ENCODE measurements at places on chromosomes 2 and 18.

GRCh38 chr2:31893094-31893493 lies 117.7 kb downstream of the MEMO1 start:
- DNase-seq: no peak

DNA sequence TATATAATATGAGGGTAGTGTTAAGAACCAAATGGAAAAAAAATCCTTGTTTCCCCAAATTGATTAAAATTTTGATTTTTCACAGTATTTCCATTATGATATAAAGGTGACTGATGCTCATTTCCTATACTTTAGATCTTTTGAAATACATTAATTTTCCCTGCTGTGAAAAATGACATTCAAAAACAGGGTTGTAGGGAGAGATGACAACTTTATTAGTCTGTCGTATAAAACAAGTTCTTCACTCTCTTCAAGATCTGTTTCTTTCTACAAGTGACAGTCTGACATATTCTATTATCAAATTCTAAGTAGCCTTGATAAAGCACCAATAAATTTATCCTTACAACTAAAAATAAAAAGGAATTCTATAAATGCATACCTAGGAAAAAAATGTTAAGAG lies 45.3 kb upstream of the VWC2L start:
- DNase-seq: no peak

DNA sequence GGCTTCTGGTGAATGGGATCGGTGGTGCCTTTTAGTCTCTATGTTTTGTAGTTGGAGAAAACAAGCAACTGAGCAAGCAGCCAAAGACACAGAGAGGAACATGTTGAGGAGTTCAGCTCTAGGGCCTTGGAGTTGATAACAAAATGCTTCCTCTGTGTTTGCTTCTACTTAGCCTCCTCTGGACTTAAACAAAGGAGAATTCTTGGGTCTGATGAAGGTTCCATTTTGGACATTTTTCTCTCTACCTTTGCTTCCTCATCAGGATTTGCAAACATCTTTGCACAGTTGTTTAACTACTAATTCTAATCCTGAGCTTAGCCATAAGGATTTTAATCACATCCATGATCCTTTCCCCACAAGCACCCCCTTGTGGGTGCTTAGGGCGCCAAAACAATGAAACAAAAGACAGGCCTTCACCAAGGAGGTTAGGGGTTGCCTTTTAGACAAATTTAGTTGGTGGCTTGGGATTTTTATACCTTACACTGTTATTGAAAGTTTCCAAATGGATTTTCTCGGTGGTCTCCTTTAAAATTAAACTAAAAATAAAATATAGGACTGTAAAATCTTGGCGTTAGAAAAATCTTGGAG lies 148.5 kb upstream of the SATB2 start:
- no peak for DNase-seq

GRCh38 chr2:109214651-109215371 lies 85.8 kb downstream of the SH3RF3 start:
- no peak for DNase-seq

- no peak for DNase-seq
These were observed 9.9 kb upstream of the YPEL5 start for GRCh38 chr2:30136764-30137444.

DNA sequence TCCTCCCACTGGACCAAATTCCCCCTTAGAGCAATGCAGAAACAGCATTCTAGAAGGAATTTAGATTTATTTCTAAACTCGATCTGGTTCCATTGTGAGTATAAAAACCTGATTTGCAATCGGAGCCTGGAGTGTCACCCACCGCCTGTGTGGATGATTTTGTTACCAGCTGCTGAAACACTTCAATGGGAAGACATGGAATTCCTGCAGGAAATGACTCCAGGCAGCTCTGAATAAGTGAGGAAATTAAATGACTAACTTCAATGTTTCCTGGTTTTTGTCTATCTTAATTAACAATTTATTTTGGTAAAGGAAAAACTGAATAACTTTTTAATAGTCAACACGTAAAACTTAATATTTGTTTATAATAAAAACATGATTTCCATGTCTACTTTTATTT lies 19.3 kb downstream of the CTAGE1 start:
- no peak for DNase-seq

- DNase-seq: no peak
These were observed 84.8 kb downstream of the ACAA2 start for GRCh38 chr18:49728542-49728941.

GRCh38 chr2:111669928-111670695 lies 213.9 kb downstream of the ANAPC1 start:
- DNase-seq: no peak

DNA sequence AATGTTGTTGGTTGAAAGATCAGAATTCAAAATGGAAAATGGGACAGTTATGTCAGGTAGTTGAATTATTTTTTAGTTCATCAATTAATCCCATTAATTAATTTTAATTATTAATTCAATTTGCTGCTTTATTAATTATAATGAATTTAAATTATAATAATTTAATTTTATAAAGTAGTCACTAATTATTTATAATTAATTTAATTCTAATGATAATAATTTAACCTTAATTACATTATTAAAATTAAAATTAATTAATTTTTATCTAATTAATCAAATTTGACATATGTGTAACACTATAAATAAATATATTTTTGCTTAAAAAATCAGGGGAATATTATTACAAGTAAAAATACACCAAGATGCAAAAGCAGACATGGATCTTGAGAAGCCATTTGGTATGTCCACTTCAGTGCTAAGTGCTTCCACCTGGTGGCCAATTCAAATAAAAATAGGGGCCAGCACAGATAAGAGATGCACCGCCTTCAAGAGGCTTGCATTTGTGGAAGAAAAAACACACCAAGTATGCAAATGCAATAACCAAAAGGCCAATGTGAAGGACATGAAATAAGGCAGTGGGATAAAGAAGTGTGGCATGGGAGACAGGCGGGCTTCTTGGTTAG lies 73.2 kb downstream of the MBP start:
- no peak for DNase-seq
